ENCODE measurements at places on chromosomes 11 and 22.

- no peak for DNase-seq
Measured at GRCh38 chr11:23413057-23413456, 552.8 kb upstream of the CCDC179 start.

- DNase-seq = no peak
Measured at GRCh38 chr11:119378851-119379465, 2.5 kb downstream of the USP2 start.

DNA sequence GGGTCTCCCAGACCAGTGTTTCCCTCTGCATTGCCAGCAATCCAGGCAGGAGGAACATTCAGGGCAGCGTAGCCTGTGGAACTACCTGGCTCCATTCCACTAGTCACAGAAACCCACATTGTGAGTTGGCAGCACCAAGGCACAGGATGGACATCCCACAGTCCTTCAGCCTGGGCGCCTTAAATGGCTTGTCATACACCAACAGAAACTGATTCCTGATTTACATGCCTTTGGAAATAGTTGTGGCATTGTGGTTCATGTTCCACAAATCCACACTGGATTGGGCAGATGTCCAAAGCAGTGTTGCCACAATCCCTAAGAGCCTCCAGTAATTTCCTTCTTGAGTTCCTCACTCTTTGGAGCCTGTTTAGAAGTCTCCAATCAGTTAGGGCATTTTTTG is 225.6 kb downstream of the BLID start:
- DNase-seq = no peak

- no peak for DNase-seq
Measured at GRCh38 chr11:61954851-61955421, 4.8 kb downstream of the BEST1 start.

- no peak for DNase-seq
Measured at GRCh38 chr11:96206955-96207354, 136.0 kb downstream of the MAML2 start.

DNA sequence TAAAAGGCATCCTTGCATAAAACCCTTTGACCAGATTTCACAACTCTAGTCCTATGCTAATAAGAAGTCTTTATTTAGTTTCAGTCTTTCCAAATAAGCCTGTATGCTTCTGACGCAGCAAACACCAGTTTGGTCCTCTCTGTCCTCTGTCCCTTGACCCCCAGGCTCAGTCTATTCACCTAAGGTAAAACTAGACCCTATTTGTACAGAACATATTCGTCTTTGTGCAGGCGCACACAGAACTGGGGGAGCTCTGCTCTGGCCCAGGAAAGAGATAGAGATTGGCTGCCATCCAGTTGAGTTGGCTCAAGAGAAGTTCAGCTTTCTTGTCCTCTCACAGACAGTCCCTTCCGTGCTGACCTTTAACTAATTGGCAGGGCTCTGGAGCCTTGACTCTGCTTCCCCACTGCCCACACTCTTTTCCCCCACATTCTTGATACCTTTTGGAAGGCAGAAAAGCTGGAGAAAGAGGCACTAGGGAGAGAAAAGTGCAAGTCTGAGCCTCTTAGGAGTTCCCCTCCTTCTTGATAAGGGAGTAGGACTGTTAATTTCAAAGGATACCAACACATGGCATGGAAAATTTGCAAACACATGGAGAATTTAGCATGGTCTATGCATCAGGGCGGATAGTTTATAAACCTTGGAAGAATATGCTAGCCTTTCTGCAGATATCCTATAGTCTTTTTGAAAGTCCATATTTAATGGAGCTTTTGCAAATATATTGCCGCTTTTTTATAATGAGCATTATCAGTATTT is 21.2 kb upstream of the PSMA1 start:
- DNase-seq = no peak

GRCh38 chr11:112519751-112520150 is 259.1 kb upstream of the PLET1 start:
- no peak for DNase-seq

DNA sequence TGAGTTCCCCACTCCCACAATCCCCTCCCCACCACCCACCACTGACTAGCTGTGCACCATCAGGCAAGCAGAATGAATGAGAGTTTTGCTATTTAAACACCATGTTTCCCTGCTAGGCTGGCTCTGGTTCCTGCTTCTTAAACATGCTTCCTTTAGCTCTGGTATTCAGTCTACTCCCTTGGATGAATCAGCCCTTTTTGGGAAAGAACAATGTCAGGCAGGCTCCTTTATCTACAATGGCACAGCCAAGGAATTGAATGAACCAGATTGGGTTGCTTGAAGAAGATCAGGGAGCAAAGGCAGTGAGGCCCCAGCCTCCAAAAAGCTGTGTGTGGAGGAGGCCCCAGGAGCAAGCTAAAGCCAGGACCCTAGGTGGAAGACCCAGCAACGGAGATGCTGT is 92.9 kb upstream of the ISX start:
- DNase-seq = no peak
